ENCODE measurements at places on chromosomes 13 and 19.

GRCh38 chr19:4576016-4576933 lies 16.8 kb upstream of the SEMA6B start:
- no peak for DNase-seq

DNA sequence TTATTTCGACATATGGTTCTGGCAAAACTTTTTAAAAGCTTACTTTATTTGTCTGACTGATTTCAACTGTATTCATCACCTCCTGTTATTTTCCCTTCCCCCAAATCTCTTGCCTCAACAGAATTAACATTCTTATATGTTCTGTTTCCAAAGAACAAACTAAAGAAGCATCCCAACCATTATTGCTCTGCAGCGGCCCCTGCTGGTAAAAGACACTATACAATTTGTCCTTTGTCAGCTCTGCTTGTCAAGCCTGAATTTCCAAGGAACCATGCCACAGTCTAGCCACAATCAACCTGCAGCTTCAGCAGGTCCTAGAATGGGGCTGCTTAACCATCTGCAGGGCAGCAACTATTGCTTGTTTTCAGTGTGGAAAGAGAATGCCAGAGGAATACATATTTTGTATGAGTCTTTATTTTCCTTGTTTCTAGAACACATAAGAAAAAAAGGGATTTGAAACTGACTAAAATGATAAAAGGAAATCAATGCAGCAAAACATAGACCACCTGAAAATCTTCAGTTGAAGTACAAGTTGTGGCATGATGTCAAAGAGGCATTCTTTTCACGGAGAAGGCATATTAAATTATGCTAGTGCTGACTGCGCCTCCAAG lies 845.3 kb downstream of the DIAPH3 start:
- DNase-seq, result peak; percentile 72

DNA sequence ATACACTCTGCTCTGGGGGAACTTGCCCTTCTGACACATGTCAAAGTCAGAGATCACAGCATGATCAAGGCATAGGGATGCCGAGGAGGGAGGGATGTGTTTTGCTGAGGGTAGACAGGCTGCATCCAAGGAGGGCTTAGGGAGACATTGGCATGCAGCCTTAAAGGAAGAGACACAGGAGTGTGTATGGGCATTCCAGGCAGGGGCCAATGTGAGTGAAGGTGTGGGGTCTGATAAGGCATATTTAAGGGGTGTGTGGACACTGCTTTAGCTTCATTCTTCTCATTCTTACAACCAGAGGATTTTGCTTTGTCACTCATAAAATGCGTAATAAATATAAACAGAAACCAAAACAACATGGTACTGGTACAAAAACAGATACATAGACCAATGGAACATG lies 193.4 kb downstream of the RGCC start:
- DNase-seq, result no peak

DNA sequence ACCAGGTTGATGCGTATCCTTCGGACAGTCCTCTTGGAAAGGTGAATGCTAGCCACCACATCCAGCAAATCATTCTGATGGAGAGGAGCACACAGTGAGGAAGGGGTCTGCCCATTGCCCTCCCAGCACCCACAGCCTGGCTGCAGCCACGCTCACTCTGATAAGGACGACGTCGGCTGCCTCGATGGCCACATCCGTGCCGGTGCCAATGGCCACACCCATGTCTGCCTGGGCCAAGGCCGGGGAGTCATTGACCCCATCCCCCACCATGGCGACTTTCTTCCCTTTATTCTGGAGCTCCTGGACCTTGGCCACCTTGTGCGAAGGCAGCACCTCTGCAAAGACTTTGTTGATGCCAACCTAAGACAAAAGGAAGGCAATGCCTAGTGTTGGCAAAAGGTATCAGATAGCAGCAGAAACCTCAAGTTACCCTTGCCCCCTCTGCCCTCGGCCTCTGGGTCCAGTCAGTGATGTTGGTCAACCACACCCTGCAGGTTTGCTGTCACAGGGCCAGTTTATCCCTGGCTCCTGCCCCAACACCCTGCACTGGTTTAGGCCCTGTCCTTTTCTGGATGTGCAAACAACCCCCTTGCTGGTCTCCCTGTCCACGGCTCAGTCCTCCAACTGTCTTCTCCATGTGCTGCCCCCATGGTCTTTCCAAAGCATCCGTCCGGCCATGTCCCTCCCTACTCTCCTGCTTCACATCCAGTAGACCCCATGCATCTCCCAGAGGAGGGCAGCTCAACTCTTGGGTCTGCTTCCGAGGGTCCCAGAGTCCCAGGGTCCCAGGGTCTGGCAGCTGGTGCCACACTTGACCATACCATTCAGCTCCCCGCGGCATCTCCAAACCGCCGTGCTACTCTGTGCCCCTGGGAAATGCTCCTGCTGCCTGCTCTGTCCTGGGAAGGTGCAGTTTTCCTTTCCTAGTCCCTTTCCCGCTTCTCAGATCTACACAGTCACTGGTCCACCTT lies 73.6 kb downstream of the ATP7B start:
- DNase-seq, result no peak

GRCh38 chr13:73288596-73288995 lies 229.8 kb downstream of the KLF5 start:
- no peak for DNase-seq

- DNase-seq, result no peak
These were observed 20.6 kb downstream of the HCN2 start for GRCh38 chr19:610071-610800.

- peak; percentile 47 for DNase-seq
These were observed 82.9 kb upstream of the CACNA1A start for GRCh38 chr19:13588957-13589833.

DNA sequence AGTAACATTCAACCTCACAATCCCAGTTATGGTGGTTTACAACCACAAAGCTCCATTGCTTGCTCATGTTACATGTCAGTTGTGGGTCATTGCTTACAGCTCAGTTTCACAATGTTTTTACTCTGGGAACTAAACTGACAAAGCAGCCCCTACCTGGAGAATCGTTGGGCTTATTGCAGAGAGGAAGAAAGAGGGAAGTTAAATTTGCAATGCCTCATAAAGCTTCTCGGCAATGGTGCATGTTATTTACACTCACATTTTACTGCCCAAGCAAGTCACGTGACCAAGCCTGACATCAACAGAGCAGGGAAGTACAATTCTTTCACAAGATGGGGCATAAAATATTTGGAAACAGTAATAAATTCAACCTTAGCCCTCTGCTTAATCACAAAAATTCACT lies 441.6 kb downstream of the TDRD3 start:
- no peak for DNase-seq

Data from NCI-H2171 (cell line).